ENCODE measurements at places on chromosomes 5 and 9.
A peak's percentile ranks its signal among the peaks of the same experiment; 100 is the strongest.

DNA sequence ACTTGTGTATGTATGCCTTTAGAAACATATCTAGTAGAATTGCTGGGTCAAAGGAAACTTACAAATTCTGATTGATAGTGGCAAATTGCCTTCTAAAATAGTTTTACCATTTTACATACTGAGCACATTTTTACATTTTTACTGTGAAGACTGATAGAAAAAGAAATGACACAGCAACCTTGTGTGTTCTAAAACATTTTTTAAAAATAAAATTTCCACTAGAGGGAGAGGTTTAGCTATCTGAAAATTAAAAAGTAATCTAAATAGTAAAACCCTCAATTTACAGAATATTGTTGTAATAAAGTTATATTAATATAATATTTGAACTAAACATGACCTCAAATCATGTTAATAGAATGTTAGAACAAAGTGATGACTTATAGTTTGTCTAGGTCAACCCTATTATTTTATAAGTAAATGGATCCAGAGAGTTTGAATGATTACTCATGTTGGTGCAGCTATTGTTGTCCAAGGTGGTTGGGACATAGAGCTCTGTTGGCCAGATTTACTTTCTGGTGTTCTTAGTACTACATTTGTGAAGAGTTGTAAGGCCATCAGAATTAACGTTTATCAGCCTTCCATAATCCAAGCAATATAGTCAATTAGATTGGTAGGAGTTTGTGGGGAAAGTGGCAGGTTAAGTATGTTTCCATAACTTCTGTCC is 17.2 kb downstream of the CENPP start:
- no peak for DNase-seq

GRCh38 chr9:92140754-92141143 is 25.5 kb upstream of the SPTLC1 start:
- DNase-seq, result no peak

- DNase-seq, result no peak
Observed at GRCh38 chr5:160398806-160399205, 1.0 kb downstream of the FAM200C start.

- no peak for DNase-seq
Observed at GRCh38 chr9:106883626-106884190, 20.7 kb downstream of the ZNF462 start.

DNA sequence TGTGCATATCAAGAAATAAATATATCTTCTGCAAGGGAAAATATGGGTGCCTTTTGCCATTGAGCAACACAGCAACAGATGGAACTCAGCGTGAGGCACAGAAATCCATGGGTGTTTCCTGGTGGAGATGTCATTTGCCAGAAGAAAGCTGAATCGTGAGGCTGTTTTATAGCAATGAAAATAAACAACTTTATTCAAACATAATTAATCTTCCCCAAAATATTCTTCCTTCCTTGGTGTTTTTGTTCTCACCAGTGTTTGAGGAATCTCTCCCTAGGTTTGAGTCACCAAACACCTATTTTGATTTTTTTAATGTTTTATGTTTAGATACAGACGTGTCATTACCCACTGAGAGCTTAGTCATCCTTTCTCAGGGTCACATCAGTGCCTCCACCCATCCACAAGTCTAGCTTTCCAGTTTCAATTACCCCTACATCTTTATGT is 65.8 kb upstream of the PAPPA start:
- no peak for DNase-seq

DNA sequence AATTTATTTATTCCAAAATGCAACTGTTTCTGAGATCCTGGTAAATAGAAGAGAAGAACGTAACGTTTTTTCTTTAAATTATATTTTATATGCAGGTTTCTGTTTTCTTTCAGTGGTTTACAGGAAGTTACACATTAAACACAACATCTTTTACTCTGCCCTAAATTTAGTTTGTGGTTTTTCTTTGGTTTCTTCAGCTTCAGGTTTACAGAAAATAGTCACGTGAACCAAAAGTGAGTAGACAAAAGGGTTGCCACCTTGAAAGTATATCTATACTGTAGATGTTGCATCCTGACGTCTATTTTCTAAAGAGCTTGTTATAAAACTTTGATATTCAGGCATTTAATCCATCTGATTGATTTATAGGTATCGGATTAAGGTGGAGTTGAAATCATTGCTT is 1236.6 kb downstream of the MAT2B start:
- DNase-seq, result no peak

GRCh38 chr9:3865141-3865772 is 339.5 kb upstream of the RFX3 start:
- DNase-seq, result no peak

GRCh38 chr9:109910671-109911518 is 130.9 kb downstream of the PALM2AKAP2 start:
- no peak for DNase-seq

- peak; percentile 63 for DNase-seq
Observed at GRCh38 chr5:66306105-66306843, 162.2 kb downstream of the SREK1 start.

DNA sequence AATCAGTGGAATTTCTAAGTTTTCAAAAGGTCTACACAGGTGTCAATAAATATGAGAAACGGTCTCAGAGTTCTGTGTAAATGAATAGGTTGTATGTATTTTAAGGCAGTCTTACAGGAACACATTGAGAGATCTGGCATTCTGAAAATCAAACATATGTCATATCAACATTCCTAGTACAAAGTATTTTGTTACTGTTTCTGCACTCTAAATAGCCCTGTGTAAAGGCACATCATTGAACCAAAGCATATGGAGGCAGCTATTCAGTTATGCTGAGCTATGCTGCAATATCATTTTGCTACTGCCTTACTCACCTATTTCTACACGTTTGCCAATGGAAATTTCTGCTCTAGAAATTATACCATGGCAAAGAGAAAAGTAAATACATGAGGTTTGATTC is 379.1 kb downstream of the KIAA0825 start:
- DNase-seq, result peak; percentile 8

DNA sequence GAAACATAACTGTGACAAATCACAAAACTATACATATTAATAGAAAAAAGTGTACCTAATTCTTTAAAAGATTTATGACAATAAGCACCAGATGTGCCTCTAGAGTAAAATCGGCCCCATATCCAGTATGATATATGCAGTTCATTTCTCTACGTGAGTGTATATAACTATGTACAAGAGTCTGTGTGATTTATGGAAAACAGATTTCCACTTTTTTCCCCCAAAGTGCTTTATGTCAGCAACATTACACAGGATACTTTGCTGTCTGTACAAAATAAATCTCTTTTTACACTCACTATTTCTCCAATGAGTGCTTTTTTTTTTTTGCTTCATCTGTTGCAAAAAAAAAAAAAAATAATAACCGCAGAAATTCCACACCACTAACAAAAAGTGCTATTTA is 298.8 kb upstream of the RFX3 start:
- peak; percentile 8 for DNase-seq

GRCh38 chr9:71098801-71099200 is 22.6 kb downstream of the TRPM3 start:
- DNase-seq, result no peak

Measured in hindlimb muscle (tissue), 1 donor.